Osteoblast (primary cell): ENCODE measurements at places on chromosomes 1 and 21. TPM values are rescaled to one million over a fixed set of nuclear protein-coding genes. Genes with fewer than 3 reads are reported as not detected.

The SPAG17 gene
- total RNA-seq: 0.59 and 3.3 TPM in 2 replicates

The ADCY10 gene
- 0.29 and 0.36 TPM in 2 replicates for total RNA-seq

The PTCH2 gene
- total RNA-seq: 0.29 and 0.36 TPM in 2 replicates

The PTPN7 gene
- not detected in 2 replicates for total RNA-seq

GRCh38 chr1:110243574-110243973 lies 33.5 kb downstream of the KCNC4 start:
- H3K4me3 ChIP-seq: no peak overlapping the region
- peaks cover 12% of the 10 kb centered on the region for H3K27me3 ChIP-seq
- no peaks in the 10 kb centered on the region for H3K4me1 ChIP-seq
- H3K27ac ChIP-seq: no peak overlapping the region
- no peak for DNase-seq
- H3K36me3 ChIP-seq: no peaks in the 10 kb centered on the region

GRCh38 chr1:18385239-18385790 lies 95.4 kb upstream of the KLHDC7A start:
- H3K27me3 ChIP-seq: no peaks in the 10 kb centered on the region
- no peak overlapping the region for H3K27ac ChIP-seq
- no peaks in the 10 kb centered on the region for H3K36me3 ChIP-seq
- H3K4me1 ChIP-seq: no peaks in the 10 kb centered on the region

DNA sequence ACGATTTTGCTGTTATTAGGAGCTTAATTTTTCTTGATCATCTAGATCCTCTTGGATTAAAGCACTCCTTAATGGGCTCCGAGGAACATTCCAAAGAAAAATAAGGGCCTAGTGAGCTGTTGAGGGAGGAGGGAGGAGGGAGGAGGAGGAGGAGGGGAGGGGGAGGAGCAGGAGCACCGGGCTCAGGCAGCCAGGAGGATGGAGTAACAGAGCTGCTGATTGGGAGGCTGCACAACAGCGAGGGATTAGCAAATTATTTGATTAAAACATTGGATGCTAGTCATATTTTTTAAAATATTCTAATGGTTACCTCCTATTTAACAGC lies 302.1 kb upstream of the RRP15 start:
- no peak for DNase-seq
- H3K4me1 ChIP-seq: no peaks in the 10 kb centered on the region
- no peaks in the 10 kb centered on the region for H3K27me3 ChIP-seq
- H3K4me3 ChIP-seq: no peak overlapping the region
- no peak overlapping the region for H3K27ac ChIP-seq

DNA sequence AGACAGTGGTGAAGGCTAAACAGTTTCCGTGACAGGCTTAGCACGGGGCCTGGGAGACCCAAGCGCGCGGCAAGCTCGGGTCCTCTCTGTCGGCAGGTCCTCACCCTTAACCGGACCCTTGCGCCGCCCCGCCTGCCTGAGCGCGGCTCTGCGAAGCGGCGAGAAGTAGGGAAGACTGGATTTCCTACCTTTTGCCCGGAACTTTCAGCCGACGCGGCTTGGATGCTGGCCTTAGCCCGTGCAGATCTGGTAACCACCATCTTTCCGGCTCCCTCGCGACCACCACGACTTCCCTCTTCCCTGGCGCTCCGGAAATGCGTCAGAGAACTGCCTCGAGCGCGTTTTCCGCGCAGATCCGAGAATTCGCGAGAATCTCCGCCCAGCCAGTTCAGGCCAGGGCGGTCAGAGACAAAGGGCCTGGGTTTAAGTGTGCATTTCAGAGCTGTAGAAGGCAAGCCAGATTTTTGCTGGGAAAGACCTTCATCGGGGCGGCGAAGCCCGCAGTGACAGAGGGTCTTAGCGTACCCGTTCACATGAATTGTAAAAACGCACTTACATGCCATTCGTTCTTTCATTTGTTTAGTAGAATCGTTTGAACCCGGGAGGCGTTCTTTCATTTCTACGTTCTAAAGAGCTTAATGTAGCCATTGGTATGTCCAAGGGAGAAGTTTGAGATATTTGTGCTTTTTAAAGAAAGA lies at the start of gene DNTTIP2:
TSS of gene DNTTIP2 (minus strand) at position 318 of the 698 bp plus-strand sequence. CDS start at position 260, 58 bp downstream.
- peak within 1 kb of the TSS; percentile 95 for H3K4me3 ChIP-seq
- H3K36me3 ChIP-seq: peaks cover 42% of the 10 kb centered on the region
- DNase-seq: peak; percentile 93
- H3K27me3 ChIP-seq: no peaks in the 10 kb centered on the region
- peak within 1 kb of the TSS; percentile 95 for H3K27ac ChIP-seq

GRCh38 chr1:109912214-109912861 lies 1.7 kb downstream of the CSF1 start:
- peaks cover 38% of the 10 kb centered on the region for H3K36me3 ChIP-seq
- H3K4me3 ChIP-seq: peak overlapping the region; percentile 97
- no peaks in the 10 kb centered on the region for H3K27me3 ChIP-seq
- peak; percentile 96 for DNase-seq
- H3K27ac ChIP-seq: peak overlapping the region; percentile 63
- peaks cover 29% of the 10 kb centered on the region for H3K4me1 ChIP-seq

- peaks cover 18% of the 10 kb centered on the region for H3K36me3 ChIP-seq
- H3K4me3 ChIP-seq: no peak overlapping the region
- H3K27me3 ChIP-seq: no peaks in the 10 kb centered on the region
Observed at GRCh38 chr1:100229681-100230443, 19.8 kb downstream of the DBT start.

GRCh38 chr1:15355968-15356625 lies 53.6 kb upstream of the EFHD2 start:
- DNase-seq: peak; percentile 45
- H3K4me3 ChIP-seq: no peak overlapping the region
- H3K4me1 ChIP-seq: peaks cover 39% of the 10 kb centered on the region
- H3K27me3 ChIP-seq: no peaks in the 10 kb centered on the region

GRCh38 chr1:47438165-47439016 lies 547 bp downstream of the FOXD2 start:
- peaks cover 13% of the 10 kb centered on the region for H3K4me1 ChIP-seq
- H3K4me3 ChIP-seq: peak overlapping the region; percentile 78
- no peaks in the 10 kb centered on the region for H3K36me3 ChIP-seq
- DNase-seq: peak; percentile 66
- H3K27ac ChIP-seq: no peak overlapping the region

GRCh38 chr1:15249081-15249480 lies 2.1 kb downstream of the FHAD1 start:
- peaks cover 3% of the 10 kb centered on the region for H3K4me1 ChIP-seq
- DNase-seq: no peak
- H3K4me3 ChIP-seq: no peak overlapping the region
- H3K27me3 ChIP-seq: peaks cover 52% of the 10 kb centered on the region
- H3K27ac ChIP-seq: no peak overlapping the region
- no peaks in the 10 kb centered on the region for H3K36me3 ChIP-seq

- H3K4me3 ChIP-seq: no peak overlapping the region
- H3K36me3 ChIP-seq: no peaks in the 10 kb centered on the region
- DNase-seq: peak; percentile 75
- no peaks in the 10 kb centered on the region for H3K27me3 ChIP-seq
Observed at GRCh38 chr1:159829273-159829634, 2.6 kb downstream of the SLAMF8 start.
